EL (cell line): ENCODE measurements at places on chromosomes 4 and X.

DNA sequence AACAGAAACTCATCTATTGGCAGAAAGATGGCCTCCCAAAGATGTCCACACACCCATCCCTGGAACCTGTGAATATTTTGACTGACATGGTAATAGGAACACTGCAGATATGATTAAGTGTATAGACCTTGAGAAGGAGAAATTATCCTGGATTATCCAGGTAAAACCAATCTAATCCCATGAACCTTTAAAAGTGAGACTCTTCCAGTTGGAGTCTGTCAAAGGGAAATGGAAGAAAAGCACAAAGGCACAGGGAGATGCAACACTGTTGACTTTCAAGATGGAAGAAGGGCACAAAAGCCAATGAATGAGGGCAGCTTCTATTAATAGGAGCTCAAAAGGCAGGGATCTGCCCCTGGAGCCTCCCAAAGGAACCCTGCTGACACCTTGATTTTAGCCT, 83.0 kb downstream of the AMELX start:
- no peak for DNase-seq

- peak; percentile 38 for DNase-seq
Measured at GRCh38 chr4:166657261-166657660, 577.0 kb downstream of the SPOCK3 start.

- DNase-seq: peak; percentile 46
Measured at GRCh38 chr4:173014113-173014558, 154.5 kb upstream of the GALNT7 start.

DNA sequence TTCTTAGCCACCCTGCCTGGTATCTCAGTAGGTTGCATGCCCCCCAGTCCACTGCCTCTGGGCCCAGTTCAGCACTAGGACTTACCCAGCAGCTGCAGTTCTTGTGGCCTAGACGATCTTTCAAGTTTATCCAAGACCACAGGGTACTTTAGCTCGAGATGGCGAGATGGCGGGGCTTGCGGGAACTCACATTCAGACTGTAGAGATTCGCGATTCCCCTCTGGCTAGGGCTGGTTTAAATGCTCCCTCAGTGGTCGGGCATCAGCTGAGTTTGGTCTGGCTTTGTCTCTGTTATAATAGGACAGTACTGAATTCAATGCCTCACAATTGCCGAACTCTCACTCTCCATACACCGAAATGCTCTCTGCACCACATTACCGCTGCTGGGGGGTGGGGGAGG, 18.4 kb upstream of the RFC1 start:
- no peak for DNase-seq

GRCh38 chr4:88752754-88753153, 55.1 kb upstream of the NAP1L5 start:
- no peak for DNase-seq

- no peak for DNase-seq
Measured at GRCh38 chr4:27100713-27101112, 240.1 kb downstream of the STIM2 start.

DNA sequence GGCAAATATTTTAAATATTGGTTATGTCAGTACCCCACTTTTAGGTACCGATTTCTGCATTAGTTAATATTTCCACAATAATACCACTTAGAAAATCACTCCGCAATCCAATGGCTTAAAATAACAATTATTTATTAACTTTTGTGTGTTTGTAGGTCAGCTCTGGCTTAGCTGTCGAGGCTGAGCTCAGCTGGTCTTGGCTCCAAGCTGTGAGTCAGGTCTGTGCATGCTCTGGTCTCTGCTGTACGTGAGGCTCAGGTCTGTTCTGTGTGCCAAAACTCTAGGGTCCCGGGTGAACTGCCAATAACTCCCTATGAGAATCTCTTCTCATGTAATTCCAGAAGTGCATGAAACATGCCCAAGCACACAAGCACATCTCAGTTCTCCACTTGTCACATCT, 245.8 kb upstream of the GK2 start:
- DNase-seq: no peak

GRCh38 chr4:1323635-1324442, 23.2 kb upstream of the UVSSA start:
- DNase-seq: peak; percentile 96

DNA sequence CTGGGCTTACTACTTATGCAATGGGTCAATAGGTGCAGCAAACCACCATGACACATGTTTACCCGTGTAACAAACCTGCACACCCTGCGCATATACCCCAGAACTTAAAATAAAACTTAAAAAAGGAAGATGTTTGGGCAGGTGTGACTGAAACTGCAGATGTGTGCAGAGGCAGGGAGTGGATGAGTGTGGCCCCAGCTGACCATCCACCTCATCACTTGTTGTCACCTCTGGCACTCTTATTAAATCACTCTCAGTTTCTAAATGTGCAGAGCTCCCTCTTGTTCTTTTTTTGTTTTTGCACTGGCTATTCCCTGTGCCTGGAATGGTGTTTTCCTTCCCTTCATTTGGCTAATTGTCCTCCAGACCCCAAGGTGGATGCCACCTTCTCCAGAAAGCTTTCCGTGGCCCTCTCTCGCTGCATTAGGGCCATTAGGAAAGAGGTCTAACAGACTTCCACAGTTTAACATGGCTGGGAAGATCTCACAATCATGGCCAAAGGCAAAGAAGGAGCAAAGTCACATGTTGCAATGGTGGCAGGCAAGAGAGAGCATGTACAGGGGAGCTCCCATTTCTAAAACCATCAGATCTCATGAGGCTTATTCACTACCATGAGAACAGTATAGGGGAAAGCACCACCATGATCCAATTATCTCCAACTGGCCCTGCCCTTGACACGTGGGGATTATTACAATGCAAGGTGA, 58.5 kb downstream of the SLC2A9 start:
- no peak for DNase-seq

GRCh38 chr4:142850478-142850877, 4.4 kb upstream of the INPP4B start:
- no peak for DNase-seq

- DNase-seq: no peak
Measured at GRCh38 chr4:25131381-25131780, 28.9 kb downstream of the SEPSECS start.

DNA sequence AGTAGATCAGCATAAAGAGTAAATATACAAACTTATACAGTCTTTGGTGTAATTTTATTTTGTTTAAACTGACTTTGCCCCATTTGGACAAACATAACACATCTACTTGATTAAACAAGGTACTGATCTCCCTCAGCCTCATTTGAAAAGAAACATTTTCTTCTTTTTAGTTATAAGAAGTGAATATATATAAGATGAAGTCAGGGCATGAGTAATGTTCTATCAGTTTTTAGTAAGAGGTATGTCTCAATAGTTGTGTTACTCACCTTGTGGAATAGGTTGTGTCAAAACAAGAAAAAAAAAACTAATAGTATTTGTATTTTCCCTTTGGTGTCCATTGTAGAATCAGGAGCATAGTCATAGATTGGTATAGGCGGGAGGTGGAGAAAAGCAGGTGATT, 327.4 kb downstream of the RPA4 start:
- no peak for DNase-seq

- DNase-seq: no peak
Measured at GRCh38 chr4:1195109-1195671, 22.8 kb upstream of the SPON2 start.

- DNase-seq: peak; percentile 58
Measured at GRCh38 chr4:7938609-7939376, 868 bp downstream of the AFAP1 start.

GRCh38 chr4:100177126-100177525, 13.1 kb downstream of the DDIT4L start:
- no peak for DNase-seq

- DNase-seq: no peak
Measured at GRCh38 chr4:137200322-137200721, 332.0 kb downstream of the PCDH18 start.

- no peak for DNase-seq
Measured at GRCh38 chrX:15056044-15056443, 182.8 kb downstream of the MOSPD2 start.

DNA sequence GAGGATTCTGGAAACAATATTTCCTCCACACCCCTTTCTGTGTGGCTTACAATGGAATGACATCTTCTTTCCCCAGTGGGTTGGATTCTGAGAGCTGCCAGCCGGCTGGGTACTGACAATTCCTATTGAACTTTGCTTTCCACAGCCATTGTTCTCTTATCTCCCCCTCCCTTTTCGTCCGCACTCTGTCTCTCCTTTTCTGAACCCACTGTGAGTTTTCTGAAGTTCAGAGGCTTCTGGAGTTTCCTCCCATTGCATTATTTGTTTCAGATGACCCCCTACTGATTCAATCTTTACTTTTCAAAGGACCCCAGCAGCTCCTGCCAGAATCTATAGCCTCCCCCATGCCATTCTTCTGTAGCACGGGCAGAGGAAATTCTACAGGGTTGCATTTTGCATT, 10.4 kb downstream of the SMPX start:
- DNase-seq: no peak

DNA sequence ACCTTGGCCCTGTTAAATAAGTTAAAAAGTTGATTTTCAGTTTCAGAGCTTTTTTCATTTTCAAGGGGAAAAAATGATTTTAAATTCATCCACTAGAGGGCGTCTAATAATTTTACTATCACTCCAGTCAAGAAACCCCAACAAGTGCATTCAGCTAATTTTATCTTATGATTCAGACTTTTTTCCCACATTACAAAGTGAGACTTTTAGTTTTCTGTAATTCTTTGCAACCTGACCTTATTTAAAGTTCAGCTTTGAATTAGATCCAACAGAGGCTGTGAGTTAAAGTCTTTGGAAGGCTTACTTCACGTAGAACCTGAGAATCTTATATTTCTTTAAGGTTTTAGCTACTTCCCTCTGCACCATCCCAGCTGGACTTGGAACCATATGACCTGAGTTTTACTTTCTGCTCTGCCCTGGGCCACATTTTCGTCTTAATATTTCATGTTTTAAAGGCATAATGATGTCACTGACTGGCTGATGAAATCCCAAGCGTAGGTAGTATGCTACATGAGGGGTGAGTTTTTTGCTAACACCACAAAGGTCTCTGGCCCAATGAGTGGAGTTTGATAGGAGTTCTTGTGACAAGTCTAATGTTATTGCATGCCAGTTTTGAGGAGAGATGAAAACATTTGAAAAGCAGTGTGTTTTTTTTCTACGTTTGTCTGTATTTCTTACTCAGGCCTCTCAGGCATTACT, 7.2 kb downstream of the GNRHR start:
- DNase-seq: peak; percentile 36

GRCh38 chrX:110002300-110003166, at the start of gene TMEM164:
Gene TMEM164, plus strand, starts transcription at chrX:110003114. Its CDS starts 661 bp downstream, at chrX:110003775.
- DNase-seq: peak; percentile 81

- DNase-seq: no peak
Measured at GRCh38 chr4:53571936-53572599, 19.2 kb downstream of the LNX1 start.

GRCh38 chr4:140188975-140189374, 35.0 kb upstream of the MAML3 start:
- DNase-seq: peak; percentile 69

- no peak for DNase-seq
Measured at GRCh38 chr4:31069151-31069550, 349.0 kb downstream of the PCDH7 start.

DNA sequence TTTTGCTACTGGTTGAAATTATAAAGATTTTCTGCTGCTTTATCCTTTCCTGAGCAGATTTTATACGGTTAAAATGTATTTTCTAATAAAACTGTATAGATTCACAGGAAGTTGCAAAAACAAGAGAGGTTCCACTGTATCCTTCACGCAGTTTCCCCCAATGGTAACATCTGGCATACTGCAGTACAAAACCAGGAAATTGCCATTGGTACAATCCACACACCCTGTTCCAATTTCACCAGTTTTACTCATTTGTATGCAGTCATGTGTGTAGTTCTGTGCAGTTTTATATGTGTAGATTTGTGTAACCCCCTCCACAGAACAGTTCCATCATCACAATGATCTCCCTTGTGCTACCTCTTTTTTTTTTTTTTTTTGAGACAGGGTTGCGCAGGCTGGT, 20.0 kb downstream of the DDX3X start:
- DNase-seq: no peak

- no peak for DNase-seq
Measured at GRCh38 chr4:102735582-102735981, 25.2 kb downstream of the MANBA start.

DNA sequence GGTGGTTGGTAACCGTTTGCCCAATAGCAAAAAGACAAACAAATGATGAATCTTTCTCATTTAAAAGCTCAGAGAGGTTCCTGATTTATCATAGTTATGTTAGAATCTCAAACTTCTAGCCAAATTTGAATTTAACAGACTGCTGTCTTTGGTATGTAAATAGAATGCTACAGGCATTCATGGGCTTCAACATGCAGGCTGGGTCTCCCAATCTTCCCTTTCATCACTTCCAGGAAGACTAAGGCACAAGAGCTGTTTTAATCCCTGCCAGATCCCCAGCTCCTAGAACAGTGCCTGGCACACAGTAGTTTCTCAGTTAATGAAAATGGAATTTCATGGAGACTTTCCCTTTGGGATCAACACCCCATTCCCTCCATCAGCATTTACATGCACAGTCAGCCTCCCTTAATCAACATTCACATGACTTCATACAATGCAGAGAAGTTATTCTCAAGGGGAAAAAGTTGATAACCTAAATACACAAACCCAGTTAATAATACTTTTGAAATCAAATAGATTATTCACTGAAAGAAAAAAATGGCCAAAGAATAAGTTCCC, 107.6 kb upstream of the C1QTNF7 start:
- no peak for DNase-seq

DNA sequence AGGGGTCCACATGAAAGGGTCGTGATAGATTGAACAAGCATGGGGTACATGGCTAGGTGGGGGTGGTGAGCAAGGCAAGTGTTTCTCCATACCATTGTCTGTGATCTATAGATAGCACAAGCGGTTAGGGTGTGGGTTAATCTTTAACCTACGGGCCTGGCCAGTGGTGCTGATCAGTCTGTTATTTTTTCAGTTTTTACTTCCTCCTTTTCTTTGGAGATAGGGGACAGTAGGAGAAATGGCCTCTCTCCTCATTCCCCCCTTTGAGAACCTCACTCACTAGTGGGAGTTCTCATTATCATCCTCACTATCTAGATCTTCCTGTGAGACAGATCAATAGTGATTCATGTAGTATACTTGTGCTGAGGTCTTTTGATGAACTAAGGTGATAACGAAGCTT, 16.2 kb upstream of the GPKOW start:
- DNase-seq: no peak

- DNase-seq: peak; percentile 28
Measured at GRCh38 chr4:39362827-39363226, 3.3 kb downstream of the RFC1 start.

- DNase-seq: peak; percentile 41
Measured at GRCh38 chrX:101219116-101219863, at the start of gene DRP2. Gene DRP2, plus strand, starts transcription at chrX:101219786. Its CDS starts 11,862 bp downstream, at chrX:101231648.

DNA sequence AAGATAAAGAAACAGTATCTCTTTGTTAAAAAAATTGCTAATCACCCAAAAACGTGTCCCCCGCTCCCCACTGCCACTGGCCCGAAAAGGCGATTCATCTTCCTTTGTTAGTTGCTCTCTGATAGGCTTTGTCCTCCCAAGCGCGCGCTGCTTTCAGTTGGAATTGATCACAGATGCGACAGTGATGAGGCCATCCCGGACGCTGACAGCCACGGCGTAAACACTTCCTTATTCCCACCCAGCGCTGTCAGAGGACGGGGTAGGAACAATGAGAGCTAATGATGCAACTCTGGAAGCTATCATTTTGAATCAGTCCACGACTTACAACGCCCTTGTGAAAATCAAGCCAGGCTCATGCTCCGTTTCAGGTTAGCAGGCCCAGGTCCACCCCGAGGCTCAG, 21.4 kb downstream of the SOD3 start:
- no peak for DNase-seq

GRCh38 chrX:71366674-71367256, 608 bp downstream of the TAF1 start:
- DNase-seq: peak; percentile 12

GRCh38 chr4:89007338-89007939, 49.5 kb downstream of the FAM13A start:
- no peak for DNase-seq

GRCh38 chr4:173367946-173368345, 2.8 kb upstream of the SAP30 start:
- peak; percentile 18 for DNase-seq
